Fibroblast of gingiva (primary cell): ENCODE measurements at places on chromosomes 16 and 17.

DNA sequence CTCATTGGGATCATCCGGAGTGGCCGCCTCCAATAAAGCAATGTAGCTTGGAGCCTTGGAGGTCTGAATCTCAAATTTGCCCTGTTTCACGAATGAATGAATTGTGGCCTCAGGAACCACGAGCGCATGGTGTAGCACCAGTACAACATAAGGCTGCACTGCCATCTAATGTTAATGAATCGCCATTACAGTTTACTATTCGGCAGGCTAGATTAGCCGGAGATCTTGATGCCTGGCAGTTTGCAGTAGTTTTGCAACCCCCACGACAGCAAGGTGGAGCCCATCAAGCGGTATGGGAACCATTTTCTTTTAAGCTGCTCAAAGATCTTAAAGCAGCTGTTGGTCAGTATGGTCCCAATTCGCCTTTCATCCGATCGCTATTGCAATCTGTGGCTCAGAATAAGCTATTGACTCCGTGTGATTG is 18.8 kb downstream of the ALOX15B start:
- DNase-seq = peak; percentile 64

- DNase-seq = peak; percentile 84
Measured at GRCh38 chr17:42913522-42913921, 12.9 kb downstream of the G6PC1 start.

- peak; percentile 6 for DNase-seq
Measured at GRCh38 chr17:40819528-40820125, 2.8 kb downstream of the KRT10 start.

DNA sequence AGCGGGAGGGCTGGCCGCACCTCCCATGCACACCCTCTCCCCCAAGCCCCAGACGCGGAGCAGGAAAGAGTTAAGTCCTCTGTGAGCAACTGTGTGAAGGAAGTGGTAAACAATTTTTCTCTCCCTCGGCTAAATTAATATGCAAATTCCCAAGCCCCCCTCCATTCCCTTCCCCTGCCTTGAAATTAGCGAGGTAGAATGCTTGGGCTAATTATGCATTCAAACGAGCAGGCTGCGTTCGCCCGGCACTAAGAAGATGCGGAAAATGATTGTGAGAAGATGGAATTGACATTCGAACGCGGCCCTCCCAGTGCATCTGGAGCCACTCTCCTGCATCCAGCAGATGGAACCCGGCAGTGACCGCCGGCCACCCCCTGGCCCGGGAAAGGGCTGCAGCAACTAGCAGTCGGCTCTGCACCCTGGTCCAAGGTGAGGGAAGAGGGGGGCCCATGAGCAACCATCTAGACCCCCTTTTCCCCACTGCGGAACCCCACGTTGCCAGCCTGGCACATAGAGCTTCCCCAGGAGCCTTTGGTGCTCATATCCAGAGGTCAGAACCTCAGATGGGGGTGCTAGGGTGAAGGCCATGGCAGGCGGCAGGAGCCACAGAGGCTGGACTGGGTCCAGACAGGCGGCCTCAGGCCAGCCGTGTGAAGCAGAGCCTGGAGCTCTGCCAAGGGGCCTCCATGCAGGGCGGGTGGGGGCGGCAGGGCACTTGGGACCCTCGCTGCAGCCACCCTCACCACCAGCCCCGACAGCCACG is 49.1 kb upstream of the ACSF3 start:
- DNase-seq = no peak

DNA sequence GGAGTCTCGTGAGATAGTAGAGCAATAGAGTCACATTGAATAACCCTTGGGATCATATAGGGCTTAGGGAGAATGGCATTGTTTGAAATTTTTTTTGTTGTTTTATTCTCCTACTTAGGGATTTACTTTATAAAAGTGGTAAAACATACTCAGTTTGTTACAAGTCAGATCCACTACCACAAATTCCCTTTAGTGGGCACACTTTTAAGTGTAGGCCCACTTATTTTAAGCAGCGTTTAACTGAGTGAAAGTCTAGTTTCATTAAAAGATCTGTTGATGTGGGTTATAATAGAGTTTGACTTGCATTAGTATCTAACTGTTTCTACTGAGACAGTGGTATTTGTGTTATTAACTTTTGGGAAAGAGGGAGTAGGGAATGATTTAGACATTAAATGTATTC is 49.3 kb downstream of the USP10 start:
- no peak for DNase-seq

DNA sequence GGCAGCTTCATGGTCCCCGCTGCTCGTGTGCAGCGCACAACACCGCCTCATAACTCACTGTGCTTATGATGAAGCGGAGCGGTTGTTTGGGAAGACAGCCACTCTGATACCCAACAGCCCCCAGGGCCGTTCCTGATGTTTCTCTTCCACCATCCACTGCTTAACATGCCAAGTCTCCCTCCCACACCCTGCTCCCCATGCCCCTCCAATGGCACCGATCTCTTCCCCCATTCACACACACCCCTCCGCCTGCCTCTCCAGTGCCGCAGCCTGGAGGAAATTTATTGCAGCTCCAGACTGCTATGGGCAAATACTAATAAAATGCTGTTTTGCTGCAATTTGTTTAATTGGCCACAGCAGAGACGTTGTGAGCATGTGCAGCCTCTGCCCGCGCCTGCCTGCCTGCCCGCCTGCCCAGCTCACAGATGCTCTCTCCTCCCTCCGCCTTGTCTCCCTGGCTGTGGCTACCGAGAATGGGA is 80.3 kb upstream of the LHX1 start:
- no peak for DNase-seq

DNA sequence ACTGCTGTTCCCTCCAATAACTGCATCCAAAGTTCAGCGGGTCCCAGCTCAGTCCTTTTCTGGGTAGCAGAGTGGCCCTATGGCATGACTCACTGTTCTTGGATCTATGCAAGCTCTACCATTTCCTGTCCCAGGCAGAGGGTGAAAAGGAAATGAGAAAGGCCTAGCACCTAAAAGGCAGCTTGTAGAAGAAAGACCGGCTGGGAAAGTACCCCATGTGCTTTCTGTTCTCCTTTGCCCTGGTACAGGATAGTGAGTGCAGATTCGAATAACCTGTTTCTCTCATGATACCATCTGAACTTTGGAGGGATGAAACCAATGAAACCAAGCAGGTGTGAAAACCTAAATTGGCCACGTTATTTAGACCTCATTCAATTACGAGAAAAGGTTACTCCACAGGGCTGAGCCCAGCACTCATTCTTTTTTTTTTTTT is 12.7 kb upstream of the HASPIN start:
- no peak for DNase-seq

DNA sequence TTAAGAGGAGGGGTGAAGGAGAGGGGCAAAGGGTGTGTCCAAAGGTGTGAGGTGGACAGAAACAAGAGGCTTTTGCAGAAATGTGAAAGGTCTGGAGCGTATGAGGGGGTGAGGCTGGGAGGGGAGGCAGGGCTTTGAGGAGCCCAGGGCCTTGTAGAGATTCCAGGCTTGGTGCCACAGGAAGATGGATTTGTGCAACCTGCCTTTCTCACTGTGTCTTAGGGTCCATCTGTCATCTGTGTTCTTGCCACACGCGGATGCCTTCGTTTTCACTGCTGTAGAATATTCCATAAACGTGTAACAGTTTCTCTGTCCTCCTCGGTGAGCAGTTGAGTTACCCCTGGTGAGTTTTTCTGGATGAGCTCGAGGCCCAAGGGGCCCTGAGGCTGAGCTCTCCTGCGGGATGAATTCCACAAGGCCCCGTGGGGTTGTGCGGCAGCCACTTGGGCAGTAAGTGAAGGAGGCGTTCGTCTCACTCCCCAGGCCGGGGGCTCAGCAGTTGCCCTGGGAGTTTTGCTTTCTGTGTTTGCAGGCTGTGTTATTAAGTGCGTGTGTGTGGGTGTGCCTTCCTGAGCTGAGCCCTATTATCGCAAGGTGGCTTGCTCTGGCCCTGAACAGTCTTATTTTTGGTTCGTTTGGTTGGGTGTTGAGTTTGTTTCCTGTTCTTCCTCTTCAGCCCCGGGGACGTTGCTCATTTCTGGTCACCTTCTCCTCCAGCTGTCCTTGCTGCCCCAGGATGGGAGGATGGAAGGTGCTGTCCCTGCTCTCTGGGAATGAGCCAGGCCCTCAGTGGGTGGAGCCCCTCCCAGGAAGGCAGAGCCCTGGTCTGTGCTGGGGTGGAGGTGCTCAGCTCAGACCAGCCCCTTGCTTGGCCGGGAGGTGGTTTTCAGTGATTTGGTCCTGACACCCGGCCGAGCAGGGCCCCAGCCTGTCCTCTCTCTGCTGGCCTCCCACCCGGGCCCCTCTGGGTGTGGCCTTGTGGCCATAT is 28.4 kb downstream of the BAIAP2 start:
- DNase-seq = no peak

DNA sequence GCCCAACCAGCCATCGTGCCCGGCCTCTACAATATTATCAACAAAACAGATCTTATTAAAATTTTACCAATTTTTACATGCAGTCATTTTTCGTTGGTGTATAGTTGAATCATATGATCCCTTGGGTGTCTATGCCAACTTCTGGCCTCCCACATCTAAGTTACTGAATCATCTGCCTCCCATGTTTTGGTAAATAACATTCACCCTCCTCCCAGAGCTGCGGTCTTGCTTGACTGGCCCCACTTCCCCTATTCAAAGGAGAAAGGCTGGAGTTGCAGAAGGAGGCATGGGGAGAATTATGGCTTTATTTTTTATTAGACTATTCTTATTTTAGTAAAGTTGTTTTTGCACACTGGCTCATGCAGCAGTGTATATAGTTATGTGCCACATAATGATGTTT is 18.5 kb upstream of the CCL23 start:
- DNase-seq = no peak

DNA sequence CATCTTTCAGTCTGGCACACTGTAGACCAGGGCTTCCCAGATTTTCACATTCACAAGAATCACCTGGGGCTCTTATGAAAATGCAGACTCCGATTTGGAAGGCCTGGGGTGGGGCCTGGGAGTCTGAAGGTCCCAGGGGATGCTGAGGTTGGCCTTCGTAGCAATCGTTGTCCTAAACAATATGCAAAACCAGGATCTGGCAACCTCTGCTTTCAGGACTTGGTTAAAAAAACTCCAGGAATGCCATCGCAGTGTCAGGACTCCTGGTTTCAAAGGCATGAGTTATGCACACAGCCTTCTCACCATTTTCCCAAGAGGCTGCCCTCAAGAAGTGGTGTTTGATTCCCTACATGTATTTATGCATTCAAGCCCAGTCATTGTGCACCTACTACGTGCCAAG is 6.7 kb downstream of the CLEC19A start:
- no peak for DNase-seq

GRCh38 chr16:83215406-83216001 is 588.7 kb downstream of the CDH13 start:
- DNase-seq = no peak

DNA sequence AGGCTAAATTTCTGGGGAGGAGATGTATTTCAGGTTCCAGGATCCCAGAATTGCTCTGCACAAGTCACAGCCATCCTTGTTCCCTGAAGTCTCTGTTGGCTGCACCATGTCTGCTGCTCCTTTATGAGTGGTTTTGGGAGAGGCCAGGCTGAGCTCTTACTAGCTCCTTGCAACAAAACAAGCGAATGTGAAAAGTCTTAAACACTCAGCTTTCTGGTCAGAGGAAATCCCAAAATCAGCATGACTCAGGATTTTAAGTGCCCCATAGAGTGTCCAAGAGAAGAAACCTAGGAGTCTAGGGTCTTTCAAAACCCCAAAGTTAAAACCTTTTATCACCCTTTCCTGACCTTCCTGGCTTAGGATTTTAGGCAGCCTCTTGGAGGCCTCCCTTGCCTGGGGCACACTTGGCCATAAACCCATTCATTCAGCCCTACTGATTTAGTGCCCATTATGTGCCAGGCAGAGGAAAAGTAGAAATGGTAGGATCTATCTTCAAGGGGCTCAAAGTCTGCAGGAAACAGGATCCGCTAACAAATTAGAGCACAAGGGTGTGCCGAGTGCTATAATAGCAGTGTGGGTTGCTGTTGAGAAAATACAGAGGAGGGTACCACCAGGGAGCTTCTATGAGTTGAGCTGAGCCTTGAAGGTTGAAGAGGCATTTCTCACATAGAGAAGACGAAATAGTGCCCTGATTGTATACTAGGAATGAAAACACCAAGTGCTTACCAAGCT is 36.9 kb downstream of the SOST start:
- DNase-seq = peak; percentile 73

GRCh38 chr17:40560592-40561293 is 4.5 kb downstream of the CCR7 start:
- peak; percentile 76 for DNase-seq

DNA sequence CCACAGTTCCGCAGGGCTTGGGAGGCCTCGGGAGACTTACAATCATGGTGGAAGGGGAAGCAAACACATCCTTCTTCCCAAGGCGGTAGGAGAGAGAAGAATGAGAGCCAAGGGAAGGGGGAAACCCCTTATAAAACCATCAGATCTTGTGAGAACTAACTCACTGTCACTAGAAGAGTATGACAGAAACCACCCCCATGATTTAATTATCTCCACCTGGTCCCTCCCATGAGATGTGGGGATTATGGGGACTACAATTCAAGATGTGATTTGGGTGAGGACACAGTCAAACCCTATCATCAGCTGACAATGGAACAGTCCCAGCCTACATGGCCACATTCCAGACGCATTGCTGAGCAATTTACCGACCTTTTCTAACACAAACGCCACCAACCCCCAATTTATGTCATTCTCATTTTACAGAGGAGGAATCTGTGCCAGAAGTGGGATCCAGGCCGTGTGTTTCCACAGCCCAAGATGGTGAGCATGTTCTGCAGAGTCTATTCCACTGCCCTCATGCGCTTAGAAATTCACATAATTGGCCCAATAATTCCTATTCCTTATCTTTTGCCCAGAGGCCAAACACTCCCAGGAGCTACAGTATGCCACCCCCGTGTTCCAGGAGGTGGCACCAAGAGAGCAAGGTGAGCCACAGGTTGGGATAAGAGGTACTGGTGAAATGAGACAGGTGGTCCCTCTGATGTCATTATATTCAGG is 17.3 kb downstream of the MILR1 start:
- no peak for DNase-seq

DNA sequence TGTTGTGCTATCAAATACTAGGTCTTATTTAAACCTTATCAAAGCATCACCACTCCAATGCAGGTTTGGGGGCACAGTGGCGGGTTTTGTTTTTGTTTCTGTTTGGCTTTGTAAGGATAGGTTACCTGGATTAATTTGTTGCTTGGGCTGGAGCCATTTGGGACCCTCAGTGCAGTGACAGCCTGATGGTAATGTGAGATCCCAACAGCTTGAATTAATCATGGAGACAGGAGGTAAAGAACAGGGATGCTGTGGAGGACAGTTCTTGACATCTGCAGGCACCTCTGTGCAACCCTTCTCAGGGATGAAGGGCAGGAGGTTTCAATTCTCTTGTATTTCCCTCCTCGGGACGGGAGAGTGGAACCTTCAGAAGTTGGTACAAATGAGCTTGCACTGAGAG is 40.5 kb downstream of the SHISA9 start:
- DNase-seq = no peak

- no peak for DNase-seq
Measured at GRCh38 chr16:952321-952720, 18.5 kb downstream of the LMF1 start.
